ENCODE measurements at places on chromosomes 12 and 14. TPM values are rescaled to one million over a fixed set of nuclear protein-coding genes. Genes with fewer than 3 reads are reported as not detected.
A peak's percentile ranks its signal among the peaks of the same experiment; 100 is the strongest.

DNA sequence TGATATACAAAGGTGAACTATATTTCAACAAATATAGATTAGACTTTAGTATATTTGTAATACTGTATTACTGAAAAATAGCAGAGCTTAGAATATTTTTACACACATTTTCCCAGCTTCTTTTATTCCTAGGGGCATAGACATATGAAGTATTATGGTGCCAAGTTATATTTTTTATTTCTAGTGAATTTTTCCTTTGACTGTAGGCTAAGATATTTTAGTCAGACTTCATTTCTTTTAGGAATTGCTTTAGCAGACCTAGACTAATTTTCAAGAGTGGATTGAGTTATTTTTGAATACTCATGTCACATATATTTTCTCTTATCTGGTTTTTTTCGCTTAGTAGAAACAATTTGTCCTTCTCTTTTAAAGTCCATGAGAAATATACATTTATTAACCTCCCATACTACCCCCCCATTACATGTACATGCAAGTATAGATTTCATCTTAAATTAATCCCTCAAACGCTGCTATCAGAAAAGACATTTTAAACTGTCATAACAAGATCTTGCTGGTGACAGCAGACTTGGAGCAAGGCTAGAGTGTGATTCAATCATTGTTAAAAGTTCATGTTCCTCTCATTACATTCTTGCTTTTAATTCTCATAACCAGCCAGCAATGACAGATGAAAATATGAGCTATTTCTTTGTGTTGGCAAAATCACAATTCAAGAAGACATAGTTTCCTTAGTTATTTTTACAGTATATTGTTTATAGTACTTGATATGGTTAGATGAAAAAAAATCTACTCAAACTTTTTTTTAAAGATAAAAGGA lies 456.1 kb downstream of the AEBP2 start:
- DNase-seq: no peak

GRCh38 chr12:47067176-47067575 lies 12.2 kb upstream of the PCED1B start:
- no peak for DNase-seq

GRCh38 chr14:51205486-51205885 lies 34.6 kb upstream of the TMX1 start:
- no peak for DNase-seq

- no peak for DNase-seq
Measured at GRCh38 chr12:119842380-119842779, 34.7 kb downstream of the CIT start.

DNA sequence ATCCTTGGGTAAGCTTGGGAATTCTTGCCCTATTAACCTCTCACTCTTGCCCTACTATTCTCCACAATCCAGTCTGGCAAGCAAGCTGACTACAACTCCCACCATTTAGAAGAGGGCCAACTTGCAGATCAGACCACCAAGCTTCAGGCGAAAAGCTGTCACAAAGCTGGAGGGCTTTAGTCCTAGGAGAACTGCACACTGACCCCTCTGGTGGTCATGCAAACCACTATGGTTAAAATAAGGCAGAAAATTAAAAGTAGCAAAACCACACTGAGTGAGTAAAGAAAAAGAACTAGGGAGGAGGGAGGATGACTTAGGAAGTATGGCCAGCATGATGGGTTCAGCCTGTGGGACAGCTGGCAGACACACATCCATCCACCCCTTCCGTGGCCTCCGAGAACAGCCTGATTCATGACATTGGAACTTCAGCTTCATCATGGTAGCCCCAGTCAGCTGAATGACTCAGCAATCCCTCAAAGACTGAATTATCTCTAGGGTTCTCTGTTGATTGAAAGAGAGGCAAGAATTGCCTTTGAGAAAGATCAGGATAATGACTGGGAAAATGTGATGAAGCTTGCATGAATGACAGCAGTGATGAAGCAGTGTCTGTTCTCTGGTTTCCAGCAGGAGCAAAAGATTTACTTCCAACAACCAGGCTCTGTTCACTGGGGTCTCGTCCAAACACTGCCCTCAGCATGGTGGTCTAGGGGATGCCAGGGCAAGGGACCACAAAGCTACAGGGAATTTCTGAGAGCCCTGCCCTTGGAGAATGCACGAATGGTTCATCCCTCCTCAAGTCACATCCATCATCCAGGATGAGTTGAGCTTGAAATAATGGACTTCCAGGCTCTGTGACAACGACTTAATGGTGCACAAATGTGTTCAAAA lies 24.4 kb downstream of the PITPNM2 start:
- DNase-seq: no peak

DNA sequence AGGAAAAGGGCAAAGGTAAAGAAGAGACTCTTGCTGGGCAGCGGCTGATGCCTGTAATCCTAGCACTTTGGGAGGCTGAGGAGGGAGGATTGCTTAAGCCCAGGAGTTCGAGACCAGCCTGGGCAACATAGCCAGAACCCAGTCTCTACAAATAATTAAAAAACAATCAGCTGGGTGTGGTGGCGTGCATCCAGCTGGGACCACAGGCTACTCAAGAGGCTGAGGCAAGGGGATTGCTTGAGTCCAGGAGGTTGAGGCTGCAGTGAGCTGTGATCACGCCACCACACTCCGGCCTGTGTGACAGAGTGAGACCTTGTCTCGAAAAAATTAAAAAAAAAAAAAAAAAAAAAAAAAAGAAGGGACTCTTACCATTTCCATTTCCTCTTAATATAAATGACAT lies 100.4 kb upstream of the USP44 start:
- DNase-seq: no peak

- DNase-seq: no peak
Measured at GRCh38 chr14:86462193-86462753, 932.3 kb downstream of the FLRT2 start.

GRCh38 chr12:50613463-50613862 lies 108.7 kb downstream of the DIP2B start:
- DNase-seq: no peak

- no peak for DNase-seq
Measured at GRCh38 chr14:81446279-81447007, 46.3 kb upstream of the STON2 start.

DNA sequence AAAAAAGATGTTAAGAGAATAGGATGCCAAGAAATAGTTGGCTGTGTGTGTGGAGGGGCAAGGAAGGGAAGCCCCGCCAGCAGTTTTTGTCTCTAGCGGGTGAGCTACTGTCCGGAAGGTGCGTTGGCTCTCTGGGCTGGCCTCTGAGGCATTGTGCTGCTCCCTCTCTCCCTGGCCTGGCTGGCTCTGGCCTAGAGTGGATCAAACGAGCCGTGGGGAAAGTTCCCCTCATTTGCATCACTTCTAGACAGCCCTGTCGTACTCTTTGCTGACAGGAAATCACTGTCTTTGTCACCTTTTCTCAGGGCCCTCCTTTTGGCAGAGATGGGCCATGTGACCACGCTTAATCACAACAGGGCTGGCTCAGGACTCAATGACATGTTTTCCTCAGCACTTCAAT lies 236.1 kb upstream of the NPAS3 start:
- no peak for DNase-seq

GRCh38 chr12:51924551-51925319 lies 17.4 kb downstream of the ACVRL1 start:
- DNase-seq: no peak

DNA sequence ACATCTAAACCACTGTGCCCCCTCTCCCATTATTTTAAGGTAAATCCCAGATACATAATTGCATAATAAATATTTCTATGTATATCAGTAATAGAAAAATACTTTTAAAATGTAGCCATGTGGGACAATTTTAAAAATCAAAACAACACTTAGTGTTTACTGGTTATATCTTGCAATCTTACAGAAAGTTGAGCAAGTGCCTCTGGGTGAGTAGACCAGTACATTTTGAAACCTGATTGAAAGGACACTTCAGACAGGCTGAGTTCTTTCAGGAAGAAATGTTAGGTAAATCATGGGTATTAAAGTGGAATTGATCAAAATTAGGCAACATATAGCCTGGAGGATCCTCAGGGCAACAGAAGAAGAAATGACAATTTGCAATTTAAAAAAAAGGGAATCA lies 7.2 kb downstream of the SLC38A4 start:
- DNase-seq: no peak

GRCh38 chr12:18966954-18967353 lies 162.6 kb upstream of the PLEKHA5 start:
- DNase-seq: no peak

- peak; percentile 50 for DNase-seq
Measured at GRCh38 chr12:47079981-47080724, 394 bp upstream of the AMIGO2 start.

- DNase-seq: no peak
Measured at GRCh38 chr14:96851694-96852381, 54.7 kb downstream of the VRK1 start.

- no peak for DNase-seq
Measured at GRCh38 chr14:103243764-103244737, 90.0 kb upstream of the EIF5 start.

DNA sequence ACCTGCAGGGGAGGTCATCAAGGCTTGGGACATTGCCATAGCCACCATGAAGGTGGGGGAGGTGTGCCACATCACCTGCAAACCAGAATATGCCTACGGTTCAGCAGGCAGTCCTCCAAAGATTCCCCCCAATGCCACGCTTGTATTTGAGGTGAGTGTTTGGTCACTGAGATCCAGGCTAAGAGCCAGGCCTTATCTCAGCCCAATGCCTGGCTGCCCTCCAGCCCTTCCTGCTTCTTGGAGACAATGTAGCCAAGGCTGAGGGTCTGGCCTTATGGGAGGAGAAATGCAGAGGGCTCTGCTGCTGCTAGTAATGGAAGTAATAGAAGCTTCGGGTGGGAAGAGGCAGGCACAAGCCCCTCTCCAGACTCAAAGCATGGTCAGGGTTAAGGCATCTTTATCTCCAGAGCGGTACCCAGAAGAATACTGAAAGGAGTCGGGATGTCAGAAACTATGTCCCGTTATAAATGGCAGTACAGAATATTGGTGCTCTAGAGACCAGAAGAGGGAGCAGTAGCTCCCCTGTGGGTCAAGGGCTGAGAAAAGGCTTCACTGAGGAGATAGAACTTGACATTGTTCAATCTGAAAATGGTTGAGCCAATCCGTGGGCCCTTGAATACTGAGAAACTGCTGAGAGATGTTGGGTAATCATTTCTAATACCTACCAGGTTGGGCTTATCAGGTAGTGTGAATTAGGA lies 3.1 kb downstream of the FKBP4 start:
- no peak for DNase-seq

DNA sequence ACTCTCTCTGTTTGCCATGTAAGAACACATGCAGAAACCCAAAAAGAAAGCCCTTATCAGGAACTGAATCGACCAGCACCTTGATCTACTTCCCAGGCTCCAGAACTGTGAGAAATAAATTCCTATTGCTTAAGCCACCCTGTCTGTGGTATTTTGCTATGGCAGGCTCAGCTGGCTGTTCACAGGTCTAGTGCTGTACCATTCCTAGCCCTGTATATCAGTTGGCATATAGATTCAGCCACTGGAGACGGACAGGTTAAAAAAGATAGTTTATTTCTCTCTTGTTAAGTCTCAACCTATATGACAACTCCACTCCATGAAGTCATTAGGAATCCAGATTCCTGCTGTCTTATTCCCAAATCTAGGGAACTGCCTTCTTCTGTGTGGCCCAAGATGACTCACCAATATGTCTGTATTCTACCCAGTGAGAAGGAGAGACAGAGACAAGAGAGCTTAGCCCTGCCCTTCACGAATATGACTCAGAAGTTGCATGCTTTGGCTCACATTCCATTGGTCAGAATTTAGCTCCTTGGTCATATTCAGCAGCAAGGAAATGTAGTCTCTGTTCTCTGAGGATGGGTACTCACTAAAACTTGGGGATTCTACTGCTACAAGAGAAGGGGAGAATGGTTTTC lies 57.0 kb downstream of the PLEKHG7 start:
- DNase-seq: no peak

DNA sequence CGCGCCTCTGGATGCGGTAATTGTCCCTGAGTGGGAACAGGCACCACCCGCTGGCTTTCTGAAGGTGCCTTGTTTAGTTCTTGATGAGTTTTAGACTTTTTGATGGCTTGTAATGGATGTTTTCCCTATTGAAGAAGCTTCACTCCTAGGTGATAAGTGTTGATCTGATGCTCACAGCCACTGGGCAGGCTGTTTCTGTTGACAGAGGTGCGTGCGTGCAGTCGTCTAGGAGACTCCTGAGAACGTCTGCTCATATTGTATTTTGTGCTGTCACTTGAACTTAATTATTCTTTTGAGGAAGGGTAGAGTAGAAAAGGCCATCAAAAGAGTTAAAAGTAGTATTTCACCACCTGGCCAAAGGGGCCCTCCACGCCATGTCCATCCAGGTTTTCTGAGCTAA lies 70.5 kb downstream of the EP400 start:
- no peak for DNase-seq

The FITM1 gene
- total RNA-seq: 0.81 TPM

The KHNYN gene
- 93.4 TPM for total RNA-seq
